ENCODE measurements at places on chromosomes 2 and 18. TPM values are rescaled to one million over a fixed set of nuclear protein-coding genes. Genes with fewer than 3 reads are reported as not detected.
A peak's percentile ranks its signal among the peaks of the same experiment; 100 is the strongest.

- DNase-seq = no peak
These were observed 216.9 kb downstream of the MYO3B start for GRCh38 chr2:170394641-170395387.

G6PC2 gene
- total RNA-seq = not detected

GRCh38 chr18:36149514-36150289 is 20.0 kb downstream of the ELP2 start:
- no peak for DNase-seq

AGPS gene
- total RNA-seq = 43.5 TPM

NT5DC4 gene
- not detected for total RNA-seq

TUBB8B gene
- not detected for total RNA-seq

SKA1 gene
- total RNA-seq = 42.0 TPM

- DNase-seq = no peak
These were observed 56.3 kb upstream of the SPOPL start for GRCh38 chr2:138445227-138445626.

DNA sequence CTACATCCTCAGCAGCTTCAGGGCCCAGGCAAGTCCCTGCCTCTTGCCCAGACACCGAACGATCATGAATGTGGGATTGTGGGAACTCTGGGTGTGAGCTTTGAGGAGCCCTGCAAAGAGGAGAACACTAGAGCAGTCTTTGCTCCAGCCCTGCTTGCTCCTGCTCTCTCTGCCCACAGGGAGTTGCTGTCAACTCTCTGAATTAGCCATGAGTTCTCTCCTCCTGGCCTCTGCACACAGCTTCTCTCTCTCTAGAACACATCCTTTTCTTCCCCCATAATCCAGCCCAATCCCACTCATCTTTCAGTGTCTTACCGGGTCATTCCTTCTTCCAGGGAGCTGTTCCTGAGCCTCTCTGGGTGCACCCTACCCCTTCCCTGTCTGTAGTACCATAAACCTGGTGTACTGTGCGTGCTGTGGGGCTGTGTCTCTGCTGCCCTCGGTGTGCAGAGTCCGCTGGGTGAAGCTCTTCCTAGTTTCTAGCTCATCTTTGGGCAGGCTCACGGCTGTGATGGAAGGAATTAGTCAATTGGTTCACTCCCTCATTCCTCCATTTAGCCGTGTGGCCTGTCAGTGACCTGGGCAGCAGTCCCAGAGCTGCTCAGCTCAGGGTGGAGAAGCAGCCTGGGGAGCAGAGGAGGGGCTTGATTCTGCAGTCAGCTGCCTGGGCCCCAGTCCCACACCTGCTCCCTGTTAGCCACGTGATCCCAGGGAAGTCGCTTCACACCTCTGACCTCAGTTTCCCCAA is 132.9 kb upstream of the HDAC4 start:
- peak; percentile 52 for DNase-seq

GRCh38 chr2:148725564-148725963 is 81.0 kb downstream of the EPC2 start:
- no peak for DNase-seq

CCDC85A gene
- total RNA-seq = 0.89 TPM

MRPL19 gene
- total RNA-seq = 139 TPM

Measured in MG63 (cell line).